ENCODE measurements at places on chromosomes 11 and 22.

GRCh38 chr22:36347094-36347493, 40.7 kb downstream of the MYH9 start:
- DNase-seq, result no peak

DNA sequence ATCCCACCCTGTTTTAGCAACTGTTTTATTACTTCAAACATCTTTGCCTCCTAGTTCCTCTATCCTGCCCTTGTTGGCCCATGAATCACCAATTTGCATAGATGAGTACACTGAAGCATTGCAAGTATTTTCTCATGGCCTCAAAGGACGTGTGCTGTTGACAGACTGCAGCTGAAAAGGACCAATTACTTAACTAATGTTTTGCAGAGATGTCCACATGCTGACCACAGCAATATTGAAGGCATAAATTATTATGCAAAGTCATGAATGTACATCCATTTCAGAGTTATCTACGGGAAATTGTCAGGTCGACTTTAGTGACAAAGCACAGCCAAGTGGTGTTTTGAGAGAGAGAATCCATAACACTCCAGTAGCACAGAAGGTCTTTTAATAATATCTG, 64.8 kb downstream of the CADM1 start:
- DNase-seq, result no peak

DNA sequence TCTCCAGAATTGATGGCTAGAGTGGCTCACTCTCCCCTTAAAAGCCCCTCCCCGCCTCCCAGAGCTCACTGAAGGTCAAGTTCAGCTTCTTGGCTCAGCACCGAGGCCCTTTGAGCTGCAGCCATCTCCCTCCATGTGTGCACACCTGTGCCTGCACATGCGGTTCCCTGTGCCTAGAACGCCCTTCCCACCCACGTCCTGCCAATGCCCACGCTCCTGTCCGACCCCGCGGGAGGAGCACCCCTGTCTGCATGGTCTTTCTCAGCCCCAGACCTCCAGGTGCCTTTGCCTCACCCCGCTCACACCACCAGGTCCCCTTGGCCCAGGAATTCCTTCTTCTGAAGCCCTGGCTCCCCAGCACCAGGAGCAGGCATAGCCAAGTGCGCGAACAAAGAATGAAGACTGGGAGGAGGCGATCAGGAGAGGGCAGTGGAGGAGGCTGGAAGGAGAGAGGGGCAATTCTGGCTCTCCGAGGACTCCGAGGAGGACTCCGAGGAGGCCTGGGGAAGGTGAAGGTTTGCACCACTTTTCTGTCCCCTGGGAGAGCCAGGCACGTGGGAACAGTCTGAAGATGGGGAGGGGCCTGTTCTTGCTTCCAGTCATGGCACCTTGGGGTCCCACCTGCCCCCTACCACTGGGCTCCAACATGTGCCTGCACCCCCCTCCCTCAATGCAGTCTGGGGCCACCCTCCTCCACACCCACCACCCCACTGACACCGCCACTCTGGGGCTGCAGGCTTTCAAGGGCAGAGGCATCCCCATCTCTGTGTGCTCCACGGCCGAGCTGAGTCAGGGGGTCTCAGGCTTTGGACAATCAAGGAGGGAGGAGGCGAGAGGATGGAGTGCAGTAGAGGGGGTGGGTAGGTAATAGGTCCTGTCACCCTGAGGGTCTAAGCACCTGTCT, 17.7 kb downstream of the IGF2 start:
- DNase-seq, result no peak

GRCh38 chr11:4887591-4887990, 5.9 kb downstream of the OR51T1 start:
- no peak for DNase-seq

GRCh38 chr11:94549146-94549545, 5.4 kb downstream of the FUT4 start:
- DNase-seq, result no peak

GRCh38 chr11:27293515-27294417, 69.2 kb downstream of the CCDC34 start:
- DNase-seq, result no peak

GRCh38 chr22:36470994-36471331, 10.5 kb downstream of the TXN2 start:
- no peak for DNase-seq
